Germinal center (tissue), 1 donor: ENCODE measurements at places on chromosomes 12 and 14.

- DNase-seq = no peak
These were observed 2.7 kb downstream of the ANHX start for GRCh38 chr12:133233006-133233405.

DNA sequence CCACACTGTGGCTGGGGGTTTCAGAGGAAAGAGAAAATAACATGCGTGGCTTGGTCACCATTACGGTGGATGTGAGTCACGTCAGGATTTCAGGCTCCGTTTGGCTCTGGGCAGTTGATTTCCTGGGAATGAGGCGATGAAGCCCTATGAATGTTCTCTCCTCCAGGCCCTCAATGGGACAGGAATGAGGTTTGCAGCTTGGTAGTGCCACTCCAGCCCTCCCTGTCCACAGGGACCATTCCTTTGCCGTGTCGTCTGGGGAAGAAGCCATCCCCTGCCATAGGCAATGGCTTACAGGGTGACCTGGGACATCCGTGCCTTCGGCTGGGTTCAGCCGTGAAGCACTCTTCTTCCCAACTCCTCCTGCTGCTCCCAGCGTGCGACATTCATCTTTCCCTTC is 95.0 kb downstream of the FBXL14 start:
- DNase-seq = no peak

GRCh38 chr14:99779751-99780150 is 13.5 kb upstream of the EML1 start:
- no peak for DNase-seq

- no peak for DNase-seq
These were observed 80.0 kb upstream of the RPH3A start for GRCh38 chr12:112711507-112711906.

DNA sequence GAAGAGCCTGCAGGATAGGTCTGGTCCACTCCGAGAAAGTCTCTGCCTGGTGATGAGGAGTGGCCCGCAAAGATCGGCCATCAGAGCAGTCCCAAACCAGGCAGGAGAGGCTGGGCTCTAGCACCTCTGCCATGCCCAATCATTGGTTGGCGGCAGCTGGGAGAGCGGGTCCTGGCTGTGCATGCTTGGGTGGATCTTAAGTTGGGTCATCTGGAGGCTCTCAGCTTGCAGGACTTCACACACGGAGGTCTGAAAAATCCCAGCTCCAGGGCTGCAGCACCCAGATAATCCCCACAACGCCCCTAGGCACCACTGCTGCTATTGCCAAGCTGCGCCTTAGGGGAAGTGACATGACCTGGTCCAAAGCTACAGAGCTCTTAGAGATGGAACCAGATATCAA is 766.7 kb upstream of the TBX3 start:
- DNase-seq = no peak

GRCh38 chr12:57491393-57492280 is 3.8 kb downstream of the MARS1 start:
- DNase-seq = no peak

DNA sequence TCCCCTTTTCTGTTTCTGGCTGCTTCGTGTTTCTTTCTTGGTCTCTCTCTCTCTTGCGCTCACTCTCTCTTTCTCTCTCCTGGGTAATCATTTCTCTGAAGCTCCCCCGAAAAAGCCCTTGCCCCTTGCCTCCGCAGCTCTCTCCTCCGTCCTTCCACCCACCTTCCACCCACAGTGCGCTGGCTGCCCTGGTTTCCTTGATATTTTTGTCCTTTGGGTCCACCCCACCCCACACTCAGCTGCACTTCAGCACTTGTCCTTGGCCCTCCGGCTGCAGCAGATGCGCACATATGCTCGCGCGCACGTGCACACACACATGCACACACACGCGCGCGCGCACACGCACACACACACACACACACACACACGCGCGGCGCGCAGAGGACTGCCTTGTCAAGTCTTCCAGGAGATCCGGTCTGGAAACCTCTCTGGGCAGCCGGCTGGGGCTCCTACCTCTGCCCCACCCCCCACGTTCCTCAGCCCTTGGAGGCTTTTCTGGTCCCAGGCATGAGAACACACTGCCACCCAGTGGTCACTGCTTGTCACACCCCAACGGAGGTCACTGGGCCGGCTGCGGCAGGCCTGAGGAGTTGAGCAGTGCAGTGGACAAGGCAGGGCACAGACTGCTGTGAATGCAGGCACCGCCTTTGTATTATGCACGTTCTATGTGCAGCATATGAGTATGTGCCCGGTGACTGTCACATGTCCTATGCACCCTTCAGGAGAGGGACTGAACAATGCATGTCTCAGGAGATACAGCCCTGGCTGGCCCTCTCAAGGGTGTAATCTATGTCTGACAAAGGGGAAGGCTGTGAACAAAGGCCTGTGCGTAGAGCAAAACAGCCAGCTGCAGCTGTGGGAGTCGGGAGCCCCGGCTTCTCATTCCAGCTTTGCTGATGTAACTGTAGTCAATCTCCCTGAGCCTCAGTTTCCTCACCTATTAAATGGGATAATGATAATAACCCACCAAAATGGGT is 6.5 kb downstream of the LAG3 start:
- peak; percentile 78 for DNase-seq

DNA sequence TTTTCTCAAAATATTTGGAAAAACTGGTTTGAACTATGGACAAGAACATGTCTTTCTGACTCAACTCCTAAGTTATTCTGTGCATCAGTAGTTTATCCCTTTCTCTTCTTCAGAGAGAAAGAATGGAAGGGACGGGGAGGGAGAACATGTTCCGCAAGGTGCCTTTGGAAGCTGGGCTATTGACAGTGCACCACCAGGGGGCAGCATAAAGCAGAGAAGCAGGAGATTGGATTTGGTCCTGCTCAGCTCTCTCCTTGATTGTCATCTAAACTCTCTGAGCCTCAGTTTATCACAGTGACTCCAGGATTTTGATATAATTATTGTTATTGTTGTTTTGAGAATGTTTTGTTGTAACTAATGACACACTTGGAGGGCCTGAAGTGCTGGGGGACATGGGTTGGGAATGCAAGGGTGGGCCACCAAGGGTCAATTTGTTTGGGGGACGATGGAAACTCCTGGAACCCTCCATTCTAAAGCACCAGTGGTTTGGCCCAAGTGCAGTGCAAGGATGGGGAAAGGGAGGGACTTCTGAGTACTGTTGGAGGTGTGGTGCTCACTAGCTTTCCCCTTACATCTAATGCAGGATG is 45.3 kb upstream of the ANO6 start:
- DNase-seq = peak; percentile 66

GRCh38 chr12:64184216-64184615 is 37.9 kb downstream of the KICS2 start:
- DNase-seq = no peak

GRCh38 chr14:38226366-38226765 is 18.7 kb downstream of the SSTR1 start:
- DNase-seq = no peak

DNA sequence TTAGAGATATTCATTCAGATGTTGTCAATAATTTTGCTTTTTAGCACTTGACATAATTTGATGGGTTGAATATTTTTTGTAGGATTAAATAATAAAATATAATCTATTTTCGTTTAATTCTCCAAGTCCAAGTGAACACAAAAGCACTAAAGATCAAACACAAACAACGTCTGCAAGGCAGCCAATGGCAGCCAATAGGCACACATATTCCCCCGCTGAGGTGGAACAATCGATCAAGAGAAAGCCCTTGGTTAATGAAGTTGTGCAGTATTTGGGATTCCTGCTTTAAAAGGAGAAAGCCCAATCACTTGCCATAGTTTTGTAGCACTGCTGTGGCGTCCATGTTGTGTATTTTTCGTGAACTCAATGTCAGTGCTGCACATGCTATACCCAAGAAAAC is 1.5 kb downstream of the DHRS7 start:
- DNase-seq = no peak

DNA sequence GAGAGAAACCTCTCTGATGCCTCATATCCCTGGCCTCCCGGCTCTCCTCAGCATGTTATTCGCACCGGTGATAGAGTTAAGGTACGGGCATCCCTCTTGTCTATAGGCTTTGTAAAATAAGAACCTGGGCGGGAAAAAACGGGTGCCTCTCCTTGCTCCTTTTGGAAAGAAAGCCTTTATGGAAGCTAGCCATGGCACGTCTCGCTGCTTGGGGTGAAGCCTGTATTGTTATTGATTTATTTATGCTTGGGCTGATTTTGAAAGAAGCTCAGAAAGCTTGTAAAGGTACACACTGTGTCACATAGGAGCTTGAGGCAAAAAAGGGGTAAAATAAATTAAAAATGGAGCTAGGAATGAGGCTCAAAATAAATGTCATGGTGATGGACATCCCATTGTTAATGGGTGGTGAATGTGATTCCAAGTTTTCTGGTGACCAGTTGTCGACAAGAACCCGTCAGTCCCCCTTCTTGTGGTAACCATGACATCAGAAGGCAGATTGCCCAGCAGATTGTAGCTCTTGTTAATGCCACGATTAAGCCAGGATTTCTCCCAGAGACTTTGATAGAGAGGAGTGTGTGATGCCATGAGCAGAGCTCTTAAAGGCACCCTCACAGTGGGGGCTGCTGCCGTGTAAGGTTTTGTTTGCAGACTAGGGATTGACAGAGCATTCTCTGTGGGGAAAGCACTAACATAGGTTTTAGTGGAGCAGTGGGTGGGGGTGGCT is 50.4 kb upstream of the ASPG start:
- no peak for DNase-seq

GRCh38 chr12:127723251-127723650 is 543.7 kb upstream of the TMEM132C start:
- DNase-seq = no peak

DNA sequence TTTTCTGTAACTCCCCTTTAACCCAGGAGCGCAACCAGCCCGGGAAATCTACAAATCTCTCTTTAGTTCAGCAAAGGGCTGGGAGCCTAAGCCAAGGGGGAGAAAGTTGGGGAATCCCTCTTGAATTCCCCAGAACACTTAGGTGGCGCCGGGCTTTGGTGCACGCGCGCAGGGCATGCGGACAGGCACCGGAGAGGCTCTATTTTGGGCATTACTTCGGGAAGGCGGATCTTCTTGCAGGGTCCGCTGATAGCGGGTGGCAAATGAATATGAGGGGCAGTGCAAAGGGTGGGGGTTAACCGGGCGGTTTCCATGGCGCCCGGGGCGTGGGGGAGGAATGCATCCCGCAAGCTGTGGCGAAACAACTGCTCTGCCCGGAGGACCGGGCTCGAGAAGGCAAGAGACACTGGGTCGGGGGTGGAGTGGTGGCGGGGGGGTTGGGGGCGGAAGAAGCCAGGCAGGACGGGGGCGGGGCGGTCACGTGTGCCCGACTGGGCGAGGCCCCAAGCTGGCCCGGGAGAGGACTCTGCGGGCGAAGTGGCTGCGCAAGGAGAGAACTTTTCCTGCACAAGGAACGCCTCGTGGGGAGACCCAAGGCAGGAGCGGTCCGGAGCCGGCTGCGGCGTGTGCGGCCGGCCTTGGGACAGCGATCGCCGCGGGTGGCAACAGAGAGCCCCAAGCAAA is at the start of gene FLVCR2:
Gene FLVCR2, plus strand, starts transcription at position 519 of the 684 bp plus-strand sequence. CDS start 353 bp downstream, outside the sequence.
- peak; percentile 74 for DNase-seq

DNA sequence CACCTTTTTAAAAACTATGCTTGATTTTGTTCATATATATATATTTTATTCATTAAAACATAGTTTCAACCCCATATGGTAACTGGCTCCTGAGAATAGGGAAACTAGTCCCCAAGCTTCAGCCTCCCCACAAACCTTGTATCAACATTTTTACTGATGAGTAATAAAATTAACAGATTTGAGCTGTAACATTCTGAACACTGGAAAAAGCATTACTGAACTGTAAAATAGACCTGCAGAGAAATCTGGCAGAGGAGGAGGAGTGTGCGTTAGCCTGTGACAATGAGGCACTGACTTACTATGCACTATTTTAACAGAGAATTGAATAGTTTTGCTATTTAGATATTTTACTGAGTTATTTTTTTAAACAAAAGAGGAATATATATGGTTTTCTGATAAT is 43.1 kb downstream of the FRS2 start:
- DNase-seq = no peak

DNA sequence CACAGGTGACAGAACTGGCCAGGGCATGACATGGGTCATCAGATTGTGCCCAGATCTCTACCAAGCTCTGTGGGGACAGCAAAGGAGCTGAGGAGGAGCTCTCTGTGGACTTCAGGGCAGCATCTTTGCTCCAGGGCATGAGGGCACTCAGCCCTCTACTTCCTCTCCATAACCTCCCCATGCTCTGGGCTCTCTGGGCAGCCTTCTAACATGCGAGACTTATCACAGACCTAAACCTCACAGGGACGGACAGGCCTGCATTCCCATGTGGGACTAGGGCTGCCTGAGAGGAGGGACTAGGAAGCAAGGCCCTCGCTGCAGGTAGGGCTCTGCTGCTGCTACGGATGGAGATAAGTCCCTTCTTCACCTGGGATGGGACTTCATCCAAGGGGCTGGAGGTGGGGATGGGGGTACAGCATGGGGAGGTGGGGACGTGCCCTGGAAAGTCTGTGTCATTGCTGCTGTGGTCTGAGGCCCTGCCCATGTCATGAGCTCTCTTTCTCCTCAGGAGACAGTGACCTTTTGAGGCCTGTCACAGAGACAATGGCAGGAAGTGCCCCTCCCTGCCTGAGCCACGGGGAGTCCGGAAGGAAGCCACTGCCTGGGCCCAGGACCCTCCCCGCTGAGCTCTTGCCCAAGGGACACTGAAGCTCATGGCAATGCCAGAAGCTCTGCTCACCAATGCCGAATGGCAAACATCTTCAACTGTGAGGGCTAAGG is 44.1 kb downstream of the PITPNM2 start:
- no peak for DNase-seq

DNA sequence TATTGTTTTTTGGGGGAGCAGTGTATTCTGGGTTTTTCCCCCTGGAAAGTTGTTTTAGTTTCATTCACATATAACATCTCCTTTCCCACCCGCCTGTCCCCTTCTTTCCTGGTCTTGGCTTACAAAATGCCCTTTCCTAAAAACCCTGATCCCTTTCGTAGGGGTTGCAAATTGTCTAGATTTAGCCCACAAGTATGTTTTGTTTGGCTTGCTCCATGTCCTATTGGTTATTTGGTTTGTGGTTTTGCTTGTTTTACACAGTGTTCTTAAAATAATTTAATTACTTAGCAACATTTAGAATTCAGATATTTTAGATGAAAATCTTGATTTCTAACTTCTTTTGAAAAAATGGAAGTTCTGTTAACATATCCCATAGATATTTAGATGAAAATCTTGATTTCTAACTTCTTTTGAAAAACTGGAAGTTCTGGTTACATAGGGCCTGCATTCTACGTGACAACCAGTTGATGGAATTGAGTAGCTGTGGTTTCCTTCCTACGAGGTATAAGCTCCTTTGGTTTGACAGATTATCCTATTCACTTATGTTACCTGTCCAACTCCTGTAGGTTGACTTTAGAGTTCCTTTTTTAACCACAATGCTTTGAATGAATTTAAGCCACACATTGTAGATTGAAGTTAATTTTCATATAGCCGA is 89.2 kb upstream of the TMEM263 start:
- DNase-seq = no peak

- DNase-seq = no peak
These were observed 155.4 kb downstream of the AACS start for GRCh38 chr12:125220404-125221273.

- DNase-seq = no peak
These were observed 133.8 kb downstream of the RIMBP2 start for GRCh38 chr12:130582286-130582685.
